ENCODE measurements at places on chromosomes 3 and 15.

GRCh38 chr15:62103431-62103830 lies 36.7 kb downstream of the C2CD4A start:
- no peak for DNase-seq

- no peak for DNase-seq
Observed at GRCh38 chr15:53009093-53009492, 219.0 kb upstream of the ONECUT1 start.

GRCh38 chr15:31150732-31151231 lies 49.3 kb upstream of the TRPM1 start:
- no peak for DNase-seq

- DNase-seq: no peak
Observed at GRCh38 chr3:72341920-72342319, 506.3 kb downstream of the SHQ1 start.

GRCh38 chr3:163951397-163951987 lies 1126.8 kb downstream of the SI start:
- no peak for DNase-seq

- DNase-seq: no peak
Observed at GRCh38 chr3:171427771-171428320, 32.4 kb downstream of the TNIK start.

GRCh38 chr3:57078344-57078634 lies 17.8 kb downstream of the SPATA12 start:
- DNase-seq: no peak

- DNase-seq: no peak
Observed at GRCh38 chr3:39443530-39443929, 23.9 kb upstream of the MOBP start.

- no peak for DNase-seq
Observed at GRCh38 chr3:48598323-48599076, 3.4 kb upstream of the COL7A1 start.

- no peak for DNase-seq
Observed at GRCh38 chr15:51600114-51600513, 22.5 kb downstream of the DMXL2 start.

- DNase-seq: no peak
Observed at GRCh38 chr3:139477710-139478640, 1.7 kb upstream of the RBP2 start.

DNA sequence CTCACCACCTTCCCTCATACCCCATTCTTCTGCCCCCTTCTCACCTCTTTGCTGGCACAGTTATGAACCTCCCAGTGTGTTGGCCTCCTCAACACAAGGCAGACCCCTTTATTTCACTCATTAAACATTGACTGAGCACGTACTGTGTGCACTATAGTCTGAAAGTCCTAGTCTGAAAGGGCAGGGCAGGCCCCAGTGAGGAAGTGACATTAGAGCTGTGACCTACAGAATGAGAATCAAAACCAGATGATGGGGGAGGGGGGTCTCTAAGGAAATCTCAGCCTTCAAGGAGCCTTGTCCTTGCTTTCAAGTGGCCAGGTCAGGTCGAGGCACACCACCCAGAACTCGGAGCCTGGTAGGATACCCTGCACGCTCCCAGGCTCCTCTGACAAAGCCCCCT lies 3.5 kb downstream of the SLC28A1 start:
- no peak for DNase-seq

DNA sequence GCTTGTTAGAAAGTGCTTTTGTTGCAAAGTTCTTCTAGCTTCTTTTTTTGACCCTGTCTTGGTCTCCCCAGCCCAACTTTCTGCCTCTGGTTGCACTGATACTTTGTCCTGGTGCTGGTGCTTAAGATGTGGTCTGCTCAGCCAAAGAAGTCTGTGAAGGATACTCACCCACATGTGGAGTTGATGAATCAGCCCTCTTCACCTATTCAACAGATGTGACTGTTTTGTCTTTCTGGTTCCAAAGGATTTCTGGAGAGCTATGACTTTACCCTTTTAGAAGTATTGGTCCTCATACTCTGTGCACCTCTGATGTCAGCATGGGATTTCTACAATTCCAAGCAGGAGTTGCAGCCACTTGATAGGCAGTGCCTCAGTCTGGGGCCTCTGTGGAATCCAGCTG lies 84.1 kb downstream of the PCCB start:
- no peak for DNase-seq

DNA sequence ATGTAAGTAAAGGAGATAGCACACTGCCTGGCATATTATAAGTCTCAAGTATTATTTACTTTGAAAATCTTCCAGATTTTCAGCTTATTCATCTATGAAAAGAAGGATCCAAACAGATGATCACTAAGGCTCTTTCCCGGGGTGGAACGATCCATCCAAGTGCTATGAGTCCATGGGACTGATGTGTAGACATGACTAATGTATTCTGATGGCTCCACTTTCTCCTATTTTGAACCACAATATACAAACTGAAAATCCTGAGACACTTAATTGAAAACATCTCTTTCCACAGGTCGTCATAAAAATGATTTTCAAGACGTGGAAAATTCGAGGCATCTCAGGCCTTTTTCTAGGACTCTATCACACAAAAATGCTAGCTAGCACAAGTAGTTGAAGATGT lies 33.4 kb upstream of the CHRM5 start:
- no peak for DNase-seq

DNA sequence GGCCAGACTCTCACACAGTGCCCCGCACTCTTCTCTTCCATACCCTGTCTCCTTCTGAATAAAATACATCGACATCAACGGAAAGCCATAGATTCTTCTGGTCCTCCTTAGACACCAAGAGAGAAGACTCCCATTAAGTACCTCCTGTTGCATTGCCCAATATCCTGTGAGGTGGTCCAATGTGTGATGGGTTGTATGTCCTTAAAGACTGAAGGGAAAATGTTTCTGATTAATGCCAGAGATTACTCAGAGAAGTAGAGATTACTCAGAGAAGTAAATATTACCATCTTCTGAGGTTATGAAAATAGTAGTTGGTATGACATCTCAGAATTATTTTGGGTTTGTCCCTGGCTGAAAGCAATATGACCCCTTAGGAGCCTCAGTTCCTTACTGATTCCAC lies 60.8 kb upstream of the GALNT15 start:
- no peak for DNase-seq

GRCh38 chr3:172057059-172057458 lies 17.7 kb downstream of the FNDC3B start:
- DNase-seq: no peak

- DNase-seq: no peak
Observed at GRCh38 chr3:53236112-53236841, 19.5 kb downstream of the TKT start.

DNA sequence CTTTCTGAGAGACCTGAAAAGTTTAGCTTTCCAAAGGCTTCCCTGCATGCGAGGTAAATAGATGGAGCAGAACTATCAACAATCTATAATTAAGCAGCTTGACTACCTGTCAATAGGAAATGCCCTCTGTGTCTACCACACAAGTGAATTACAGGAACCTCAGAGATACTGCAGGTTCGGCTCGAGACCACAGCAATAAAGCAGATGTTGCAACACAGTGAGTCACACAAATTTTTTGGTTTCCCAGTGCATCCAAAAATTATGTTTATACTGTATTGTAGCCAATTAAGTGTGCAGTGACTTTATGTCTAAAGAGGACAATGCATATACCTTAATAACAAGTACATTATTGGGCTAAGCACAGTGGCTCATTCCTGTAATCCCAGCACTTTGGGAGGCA lies 252.0 kb downstream of the UBE2E2 start:
- no peak for DNase-seq

DNA sequence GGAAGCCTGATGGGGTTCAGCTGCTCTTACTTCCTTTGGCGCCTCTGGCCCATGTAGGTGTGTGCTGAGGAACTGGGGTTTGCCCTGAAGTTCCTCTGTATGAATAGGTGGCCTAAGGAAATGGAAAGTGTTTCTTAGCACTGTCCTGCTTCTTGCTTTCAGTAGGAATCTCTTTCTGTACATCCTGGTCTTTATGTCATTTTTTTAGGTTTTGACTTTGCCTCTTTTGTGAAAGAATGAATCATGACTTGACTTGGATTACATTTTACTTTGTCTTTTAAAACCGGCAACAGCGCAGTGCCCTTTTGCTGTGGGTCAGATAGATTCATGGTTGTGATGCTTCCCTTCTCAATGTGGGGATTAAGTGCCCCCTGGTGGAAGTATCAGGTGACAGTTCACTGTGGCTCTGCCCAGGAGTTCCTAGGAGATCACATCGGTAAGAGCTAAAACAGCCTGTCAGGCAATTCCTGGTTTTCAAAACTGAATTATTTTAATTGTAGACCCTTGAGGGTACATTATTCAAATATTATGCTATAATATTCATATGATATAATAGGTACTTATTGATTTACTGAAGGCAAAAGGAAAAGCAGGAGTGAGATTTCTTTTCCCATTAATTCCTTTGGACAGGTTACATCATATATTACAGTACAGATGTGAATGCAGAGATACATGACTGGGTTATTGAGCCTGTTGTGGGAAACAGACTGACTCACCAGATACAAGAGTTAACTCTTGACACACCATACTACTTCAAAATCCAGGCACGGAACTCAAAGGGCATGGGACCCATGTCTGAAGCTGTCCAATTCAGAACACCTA lies 95.4 kb downstream of the HCN4 start:
- no peak for DNase-seq

DNA sequence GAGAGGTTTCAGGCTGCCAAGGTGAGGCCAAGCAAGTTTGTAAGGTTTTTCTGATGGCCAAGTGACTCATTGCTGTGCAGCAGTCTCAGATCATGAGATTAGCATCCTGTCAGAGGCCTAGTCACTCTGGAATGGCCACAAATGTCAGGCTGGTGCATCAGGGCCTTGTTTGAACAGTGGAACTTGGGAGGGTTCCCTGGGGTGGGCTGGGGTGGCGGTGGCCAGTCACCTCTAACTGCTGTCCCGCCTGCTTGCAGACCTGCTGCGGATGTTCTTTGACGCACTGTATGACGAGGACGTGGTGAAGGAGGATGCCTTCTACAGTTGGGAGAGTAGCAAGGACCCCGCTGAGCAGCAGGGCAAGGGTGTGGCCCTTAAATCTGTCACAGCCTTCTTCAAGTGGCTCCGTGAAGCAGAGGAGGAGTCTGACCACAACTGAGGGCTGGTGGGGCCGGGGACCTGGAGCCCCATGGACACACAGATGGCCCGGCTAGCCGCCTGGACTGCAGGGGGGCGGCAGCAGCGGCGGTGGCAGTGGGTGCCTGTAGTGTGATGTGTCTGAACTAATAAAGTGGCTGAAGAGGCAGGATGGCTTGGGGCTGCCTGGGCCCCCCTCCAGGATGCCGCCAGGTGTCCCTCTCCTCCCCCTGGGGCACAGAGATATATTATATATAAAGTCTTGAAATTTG lies 2.8 kb upstream of the FAM131A start:
- DNase-seq: no peak

DNA sequence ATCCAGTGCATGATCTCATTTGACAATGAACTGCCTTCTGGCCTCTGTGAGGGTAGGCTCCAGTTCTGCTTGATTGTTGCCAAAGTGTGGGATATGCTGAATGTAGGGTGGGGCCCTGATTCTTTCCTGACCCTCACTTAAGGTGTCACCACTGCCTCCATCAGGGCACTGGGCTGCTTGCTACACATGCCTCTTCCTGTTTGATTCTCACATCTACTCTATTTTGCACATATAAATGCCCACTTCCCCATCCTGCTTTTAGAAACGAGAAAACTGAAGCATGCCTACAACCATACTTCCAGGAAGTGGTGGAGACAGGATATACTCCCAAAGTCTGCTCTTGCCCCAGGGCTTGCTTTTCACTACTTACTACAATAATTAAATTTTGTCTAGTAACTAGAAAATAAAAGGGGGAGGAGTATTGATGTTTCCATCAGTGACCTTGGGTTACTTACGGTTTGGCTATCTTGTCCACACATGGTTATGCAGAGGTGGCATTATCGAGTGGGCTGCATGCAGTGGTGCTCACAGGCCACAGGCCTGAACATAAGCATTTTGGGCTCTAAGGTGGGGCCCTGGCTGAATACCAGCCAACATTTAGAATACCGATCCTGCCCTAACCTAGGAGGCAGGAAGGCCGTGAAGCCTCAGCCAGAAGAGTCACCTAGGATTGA lies 6.7 kb downstream of the ZDHHC3 start:
- DNase-seq: no peak

DNA sequence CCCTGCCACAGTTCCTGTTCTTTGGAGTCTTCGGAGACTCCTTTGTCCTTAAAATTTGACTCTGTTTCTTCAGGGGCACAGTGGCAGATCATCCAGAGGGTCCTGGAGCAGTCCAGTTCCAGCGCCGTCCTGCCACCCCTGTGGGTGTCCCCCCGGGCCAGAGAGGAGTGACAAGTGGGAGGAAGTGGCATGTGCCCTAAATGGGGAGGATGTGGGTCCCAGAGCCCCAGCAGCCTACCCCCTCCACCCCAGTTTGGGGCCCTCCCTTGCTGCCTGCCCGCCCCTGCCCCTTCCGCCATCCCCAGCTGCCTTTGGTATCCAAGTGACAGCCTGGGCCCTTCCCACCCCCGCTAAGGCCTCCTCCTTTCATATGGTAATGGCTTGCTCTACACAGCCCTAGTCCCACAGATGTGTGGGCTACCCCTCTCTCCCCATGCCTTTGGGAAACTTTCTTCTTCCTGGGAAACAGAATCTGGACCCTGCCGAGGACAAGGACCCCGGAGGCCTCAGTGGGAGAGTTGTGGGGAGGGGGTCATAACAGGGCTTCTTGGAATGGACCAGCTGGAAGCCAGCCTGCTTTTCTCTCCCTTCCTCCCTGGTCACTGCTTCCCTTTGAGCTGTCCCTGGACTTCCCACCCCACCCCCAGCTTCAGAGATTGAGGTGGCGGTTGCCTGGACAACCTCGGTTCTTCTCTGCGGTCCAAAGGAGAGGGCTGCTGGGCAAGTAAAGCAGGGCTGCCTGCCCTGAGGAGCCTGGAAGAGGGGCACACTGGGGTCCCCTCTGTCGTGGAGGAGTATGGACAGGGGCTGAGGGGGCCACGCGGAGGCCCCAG lies 43.2 kb downstream of the KLHL25 start:
- no peak for DNase-seq

GRCh38 chr3:195263193-195263924 lies 7.6 kb downstream of the XXYLT1 start:
- DNase-seq: no peak

GRCh38 chr3:9231006-9231405 lies 18.4 kb downstream of the SRGAP3 start:
- DNase-seq: no peak

DNA sequence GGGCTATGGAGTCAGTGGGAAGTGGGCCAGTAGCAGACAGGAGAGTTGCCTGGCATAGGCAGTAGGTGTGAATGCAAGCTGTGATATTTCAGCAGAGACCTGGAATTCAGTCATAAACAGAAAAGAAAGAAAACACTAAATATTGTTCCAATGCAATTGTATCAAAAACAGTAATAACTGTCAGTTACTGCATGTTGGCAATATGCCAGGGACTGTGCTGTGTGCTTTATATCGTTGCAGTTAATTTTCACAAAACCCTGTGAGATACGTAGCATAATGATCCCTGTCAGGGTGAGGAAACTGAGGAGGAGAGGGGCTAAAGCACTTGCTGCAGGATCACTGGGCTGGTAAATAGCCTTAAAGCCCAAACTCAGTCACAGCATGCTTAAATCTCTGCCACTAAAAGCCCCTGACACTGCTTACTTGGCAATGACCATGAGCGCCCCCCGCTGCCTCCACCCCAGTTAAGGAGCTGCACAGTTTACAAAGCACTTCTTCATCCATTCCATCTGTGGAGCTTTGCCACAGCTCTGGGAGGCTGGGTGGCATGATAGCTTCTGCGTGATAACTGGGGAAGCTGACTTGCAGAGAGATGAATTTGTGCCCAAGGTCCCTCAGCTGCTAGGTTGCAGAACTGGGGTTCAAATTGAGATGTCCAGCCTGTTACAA lies 3.9 kb downstream of the SLC6A1 start:
- no peak for DNase-seq
